ENCODE measurements at places on chromosomes 2 and 18.

DNA sequence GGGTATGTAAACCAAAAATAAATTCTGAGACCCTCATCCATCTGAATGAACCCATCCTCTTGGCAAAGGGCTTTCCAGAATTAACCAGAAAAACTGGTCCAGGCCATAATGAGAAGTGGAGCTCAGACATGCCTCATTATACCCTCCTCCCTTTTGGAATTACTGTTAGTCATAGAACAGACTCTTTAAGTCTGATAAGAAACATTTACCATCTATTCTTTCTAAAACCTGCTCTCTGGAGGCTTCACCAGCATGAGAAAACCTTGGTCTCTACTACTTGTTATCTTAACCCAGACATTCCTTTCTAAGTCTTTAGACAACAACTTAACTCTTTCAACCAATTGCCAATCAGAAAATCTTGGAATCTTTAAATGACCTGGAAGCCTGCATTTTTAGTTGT, 82.8 kb downstream of the QPCT start:
- DNase-seq = no peak

DNA sequence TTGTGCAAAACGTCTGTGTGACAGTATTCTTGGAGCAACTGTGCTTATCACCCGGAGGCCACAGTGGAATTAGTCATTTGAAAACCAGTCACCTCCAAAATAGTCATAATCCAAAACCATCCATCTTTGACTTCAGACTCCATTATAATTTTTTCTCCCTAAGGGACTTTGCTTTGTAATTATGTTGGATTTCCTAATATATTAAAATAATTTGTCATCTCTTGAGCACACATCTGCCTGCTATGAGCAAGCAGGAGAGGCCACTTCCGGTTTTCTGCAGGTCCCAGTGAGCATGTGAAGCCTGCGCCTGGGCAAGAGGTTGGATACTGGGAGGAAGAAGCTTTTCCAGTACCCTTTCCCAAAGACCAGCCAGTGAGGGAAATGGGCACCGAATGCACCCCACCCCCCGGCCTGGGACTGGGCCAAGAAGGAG, 57.7 kb downstream of the ODC1 start:
- no peak for DNase-seq

- no peak for DNase-seq
These were observed 1.2 kb downstream of the EPB41L3 start for GRCh38 chr18:5542515-5543035.

DNA sequence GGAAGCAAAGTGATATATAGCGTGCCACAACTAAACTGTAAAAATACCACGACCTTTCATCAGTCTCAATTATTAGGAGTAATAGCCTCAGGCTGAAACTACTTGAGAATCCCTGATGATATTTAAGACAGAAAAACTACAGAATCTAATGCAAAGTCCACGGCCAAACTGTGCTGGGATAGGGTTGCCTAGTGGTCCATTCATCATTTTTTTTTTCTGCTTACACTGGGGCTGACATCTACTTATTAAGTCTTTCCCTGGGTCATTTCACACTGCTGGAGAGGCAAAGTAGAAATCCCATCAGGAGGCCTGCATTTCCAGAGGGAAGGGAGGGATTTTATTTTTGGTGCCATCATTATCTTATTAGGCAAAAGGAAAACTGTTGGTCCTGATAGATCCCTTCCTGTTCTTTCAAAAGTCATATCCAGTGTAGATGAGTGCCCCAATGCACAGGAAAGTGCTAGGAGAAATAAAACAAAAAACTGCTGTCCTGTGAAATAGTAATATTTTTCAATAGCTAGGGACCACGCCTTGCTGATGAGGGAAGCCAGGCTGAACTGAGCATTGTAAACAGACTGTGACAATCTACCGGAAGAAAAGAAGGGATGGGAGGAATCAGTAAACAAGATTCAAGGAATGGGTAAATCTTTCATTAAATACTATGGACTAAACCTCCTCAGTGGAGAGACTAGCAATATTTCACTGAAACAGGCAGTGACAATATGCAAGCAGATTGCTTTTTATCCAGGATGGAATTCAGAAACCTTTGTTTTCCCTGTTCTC, 644.3 kb downstream of the IRS1 start:
- no peak for DNase-seq

- DNase-seq = no peak
These were observed 160.7 kb upstream of the SP5 start for GRCh38 chr2:170554278-170554955.

DNA sequence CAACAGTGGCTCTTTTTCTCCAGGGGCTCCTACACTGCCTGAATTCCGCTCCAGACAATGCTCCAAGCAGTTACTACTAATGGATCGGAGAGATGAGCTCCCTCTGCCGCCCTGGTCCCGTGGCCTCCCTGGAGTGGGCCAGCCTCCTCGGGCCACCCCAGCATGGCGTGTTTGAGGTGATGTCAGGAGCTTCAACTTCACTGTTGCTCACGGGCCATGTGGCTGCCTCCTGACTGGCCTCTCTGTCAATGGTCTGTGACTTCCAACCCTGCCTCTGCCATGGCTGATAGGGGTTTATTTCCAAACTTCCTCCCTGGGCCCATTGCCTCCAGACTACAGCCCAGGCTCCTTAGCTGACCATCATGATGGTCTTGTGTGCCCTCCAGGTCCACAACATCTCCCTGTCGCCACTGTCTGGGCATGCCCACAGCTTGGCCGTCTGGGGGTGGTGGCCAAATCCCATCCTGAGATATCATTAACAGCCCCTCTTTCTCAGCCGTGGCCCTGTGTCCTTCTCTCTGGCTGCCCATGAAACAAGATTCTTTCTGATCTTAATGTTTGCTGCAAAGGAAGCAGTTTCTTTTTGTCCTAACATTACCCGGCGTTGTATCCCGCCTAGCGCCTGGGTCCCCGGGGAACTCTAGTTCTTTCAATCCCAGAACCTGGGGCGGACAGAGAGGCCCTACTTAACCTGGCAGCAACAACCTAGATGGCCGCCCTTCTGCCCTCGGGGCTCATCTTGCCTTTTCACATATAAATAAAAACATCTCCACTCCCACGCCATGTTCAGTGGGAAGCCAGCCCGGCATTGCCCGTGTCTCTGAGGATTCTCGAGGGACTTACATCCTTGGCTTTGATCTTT, 38.1 kb downstream of the ATOH8 start:
- DNase-seq = no peak

- no peak for DNase-seq
These were observed 126.4 kb upstream of the CD226 start for GRCh38 chr18:70074116-70074515.

- no peak for DNase-seq
These were observed 1.2 kb upstream of the MRO start for GRCh38 chr18:50820901-50821520.

- no peak for DNase-seq
These were observed 18.0 kb downstream of the APOB start for GRCh38 chr2:21025690-21026478.

- no peak for DNase-seq
These were observed 172.4 kb upstream of the KCNH7 start for GRCh38 chr2:163011000-163011399.

- no peak for DNase-seq
These were observed 9.9 kb downstream of the GPN1 start for GRCh38 chr2:27638709-27639108.

DNA sequence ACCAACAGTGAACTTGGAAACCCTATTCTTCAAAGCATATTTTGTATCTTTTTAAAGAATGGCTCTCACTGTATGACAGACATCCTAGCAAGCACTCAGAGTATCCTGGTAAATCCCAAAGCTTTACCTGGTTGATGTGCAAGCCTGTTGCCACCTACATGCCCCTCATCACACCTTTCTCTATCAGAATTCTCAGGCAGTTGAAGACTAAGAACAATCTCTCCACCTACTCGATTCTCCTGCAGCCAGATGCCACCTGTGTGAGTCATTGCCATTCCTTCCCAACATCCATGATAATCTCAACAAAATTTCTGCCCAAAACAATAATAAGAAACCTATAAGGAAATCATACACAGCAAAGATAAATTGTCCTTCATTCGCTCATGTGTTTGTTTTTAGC, 659.8 kb downstream of the BCL11A start:
- DNase-seq = no peak

- DNase-seq = no peak
These were observed 57.8 kb upstream of the CCDC141 start for GRCh38 chr2:179107737-179108136.

DNA sequence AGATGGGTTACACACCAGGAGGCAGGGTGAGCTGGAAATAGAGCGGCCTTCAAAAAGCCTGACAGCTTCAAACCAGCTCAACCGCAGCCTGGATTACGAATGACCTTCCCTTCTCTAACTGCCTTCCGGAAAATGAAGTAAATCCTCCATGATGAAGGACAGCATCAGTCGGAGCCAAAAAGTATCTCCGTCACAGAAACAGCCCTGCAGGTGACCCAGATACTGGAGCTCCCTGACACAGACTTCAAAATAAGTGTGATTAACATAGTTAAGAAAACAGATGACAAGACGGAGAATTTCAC, 10.3 kb upstream of the CIB4 start:
- DNase-seq = no peak

DNA sequence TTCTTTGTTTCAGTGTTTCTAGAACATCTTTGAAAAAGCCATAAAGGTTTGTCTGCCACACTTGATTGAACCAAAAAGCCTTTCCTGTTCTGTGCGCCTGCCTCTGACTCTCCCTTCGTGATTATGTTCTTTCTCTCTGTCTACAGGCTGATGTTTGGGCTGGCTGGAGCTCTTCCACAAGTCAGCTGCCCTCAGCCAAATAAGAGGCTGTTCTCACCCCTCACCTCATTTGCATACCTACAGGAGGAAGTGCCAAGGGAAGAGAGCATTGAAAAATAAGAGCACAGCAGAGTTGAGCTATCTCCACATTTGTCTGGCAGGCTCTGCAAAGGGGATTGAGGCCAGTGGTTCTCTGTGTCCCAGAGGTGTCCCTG, 15.8 kb downstream of the INPP5D start:
- DNase-seq = peak; percentile 58

GRCh38 chr2:160482673-160483072, 10.9 kb downstream of the RBMS1 start:
- DNase-seq = no peak

DNA sequence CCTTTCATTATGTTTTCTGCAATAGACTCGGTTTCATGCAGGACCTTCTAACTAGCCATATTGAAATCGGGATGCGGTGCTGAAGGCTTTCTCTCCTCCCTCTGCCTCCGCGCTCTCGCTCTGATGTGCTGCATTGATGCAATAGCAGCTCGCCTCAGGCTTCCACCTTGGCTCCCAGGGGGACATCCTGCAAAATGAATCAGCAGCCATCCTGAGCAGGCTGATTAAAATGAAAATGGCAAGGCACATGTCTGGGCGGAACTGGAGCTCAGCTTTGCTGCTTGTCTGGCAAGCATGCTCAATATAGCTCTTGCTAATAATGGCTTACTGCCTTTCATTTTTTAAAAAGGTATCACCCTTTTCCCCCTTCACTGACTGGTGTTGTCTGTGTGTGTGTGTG, 806 bp upstream of the MYT1L start:
- DNase-seq = no peak

DNA sequence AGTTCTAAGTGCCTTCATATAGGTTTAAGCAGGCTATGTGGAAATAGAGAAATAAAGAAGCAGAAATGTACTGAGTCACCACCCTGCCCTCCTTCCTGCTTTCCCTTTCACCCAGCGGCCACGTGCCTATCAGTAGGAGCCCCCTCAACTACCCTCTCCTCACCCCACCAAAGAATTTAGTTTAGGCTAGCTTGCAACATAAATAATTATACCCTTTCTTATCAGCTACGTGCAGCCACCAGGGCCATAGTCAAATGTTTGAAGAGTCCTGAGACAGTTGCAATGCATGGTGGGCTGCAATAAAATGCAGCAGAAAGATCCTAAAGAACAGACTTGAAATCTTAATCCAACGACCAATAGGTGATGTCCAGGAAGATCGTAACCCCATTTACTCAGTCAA, 101.2 kb downstream of the RTP5 start:
- no peak for DNase-seq

DNA sequence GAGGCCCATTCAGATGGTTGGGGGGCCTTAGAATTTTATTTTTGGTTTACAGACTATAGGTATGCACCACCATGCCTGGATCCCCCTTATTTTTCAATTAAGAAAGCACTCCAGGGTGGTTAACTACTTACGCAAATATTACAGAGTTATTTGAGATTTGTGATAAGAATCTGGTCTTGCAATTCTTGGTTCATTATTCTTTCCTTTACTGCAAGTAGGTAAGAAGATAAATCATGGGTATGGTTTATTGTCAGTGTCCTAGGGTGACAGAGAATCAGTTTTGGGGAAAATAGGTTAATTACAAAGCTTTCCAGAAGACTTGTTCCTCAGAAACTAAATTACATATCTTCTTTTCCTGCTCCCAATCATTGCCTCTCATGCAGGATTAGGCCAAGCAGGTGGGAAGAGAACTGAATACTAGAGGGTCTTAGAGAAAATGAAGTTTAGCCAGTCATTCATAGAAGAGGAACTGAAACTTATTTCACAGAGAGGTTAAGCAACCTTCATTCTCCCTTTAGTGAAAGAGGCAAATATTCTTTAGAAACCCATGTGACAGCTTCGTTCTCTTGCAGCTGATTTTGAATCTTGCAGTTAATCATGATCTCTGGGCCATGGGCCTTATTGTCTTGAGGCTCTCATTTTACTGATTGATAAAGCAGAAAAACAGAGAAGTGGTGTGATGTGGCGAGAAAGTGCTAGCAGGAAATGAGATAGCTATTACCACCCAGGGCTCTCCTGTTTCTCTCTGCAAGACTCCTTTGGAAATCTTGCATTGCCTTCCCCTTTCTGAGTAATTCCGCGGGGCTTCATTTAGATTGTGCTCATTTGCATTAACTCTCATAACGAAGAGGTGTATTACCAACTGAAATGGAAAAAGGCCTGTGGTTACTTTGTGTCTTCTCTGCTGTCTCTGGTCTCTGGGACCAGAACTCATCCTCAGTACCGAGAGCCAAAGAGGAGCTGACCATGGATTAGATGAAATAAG, 44.8 kb upstream of the ARHGAP25 start:
- DNase-seq = no peak

DNA sequence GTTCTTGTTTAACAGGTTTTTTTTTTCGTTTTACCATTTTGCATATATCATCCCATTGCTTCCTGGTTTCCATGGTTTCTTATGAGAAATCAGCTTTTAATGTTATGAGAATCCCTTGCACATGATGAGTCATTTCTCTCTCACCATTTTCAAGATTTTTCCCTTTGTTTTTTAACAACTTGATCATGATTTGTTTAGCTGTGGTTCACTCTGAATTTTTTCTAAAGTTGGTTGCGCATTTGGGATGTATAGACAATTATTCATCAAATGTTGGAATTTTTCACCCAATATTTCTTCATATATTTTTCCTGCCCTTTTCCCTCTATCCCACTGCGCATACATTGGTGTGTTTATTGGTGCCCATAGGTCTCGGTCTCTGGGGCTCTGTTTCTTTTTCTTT, 42.4 kb upstream of the BIN1 start:
- DNase-seq = no peak
